ENCODE measurements at places on chromosomes 3 and 15. TPM values are rescaled to one million over a fixed set of nuclear protein-coding genes. Genes with fewer than 3 reads are reported as not detected.

GOLGA6L7 gene
- total RNA-seq: not detected

DNA sequence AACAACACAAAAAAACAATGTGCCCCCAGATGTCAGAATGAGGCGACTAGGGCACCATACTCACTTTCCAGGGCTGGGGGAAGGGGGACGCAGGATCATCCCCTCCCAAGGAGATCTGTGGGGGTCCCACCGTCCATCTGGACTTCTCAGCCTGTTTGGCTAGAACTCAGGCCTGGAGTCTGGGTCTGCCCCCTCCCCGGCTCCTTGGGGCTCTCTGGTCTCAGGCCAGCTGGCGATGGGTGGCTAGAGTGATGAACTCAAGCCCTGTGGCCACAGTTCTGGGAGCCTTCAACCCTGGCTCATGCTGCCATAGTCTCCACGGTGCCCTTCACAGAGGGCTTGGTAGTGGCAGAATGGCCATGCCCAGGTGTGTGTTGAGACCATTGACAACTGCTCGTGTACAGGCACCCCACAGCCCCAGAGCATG is 13.6 kb downstream of the ZBTB47 start:
- DNase-seq: no peak

GRCh38 chr3:171862993-171863521 is 19.9 kb downstream of the TMEM212 start:
- peak; percentile 64 for DNase-seq

GRCh38 chr3:9782770-9783169 is 9.5 kb downstream of the TADA3 start:
- no peak for DNase-seq

DNA sequence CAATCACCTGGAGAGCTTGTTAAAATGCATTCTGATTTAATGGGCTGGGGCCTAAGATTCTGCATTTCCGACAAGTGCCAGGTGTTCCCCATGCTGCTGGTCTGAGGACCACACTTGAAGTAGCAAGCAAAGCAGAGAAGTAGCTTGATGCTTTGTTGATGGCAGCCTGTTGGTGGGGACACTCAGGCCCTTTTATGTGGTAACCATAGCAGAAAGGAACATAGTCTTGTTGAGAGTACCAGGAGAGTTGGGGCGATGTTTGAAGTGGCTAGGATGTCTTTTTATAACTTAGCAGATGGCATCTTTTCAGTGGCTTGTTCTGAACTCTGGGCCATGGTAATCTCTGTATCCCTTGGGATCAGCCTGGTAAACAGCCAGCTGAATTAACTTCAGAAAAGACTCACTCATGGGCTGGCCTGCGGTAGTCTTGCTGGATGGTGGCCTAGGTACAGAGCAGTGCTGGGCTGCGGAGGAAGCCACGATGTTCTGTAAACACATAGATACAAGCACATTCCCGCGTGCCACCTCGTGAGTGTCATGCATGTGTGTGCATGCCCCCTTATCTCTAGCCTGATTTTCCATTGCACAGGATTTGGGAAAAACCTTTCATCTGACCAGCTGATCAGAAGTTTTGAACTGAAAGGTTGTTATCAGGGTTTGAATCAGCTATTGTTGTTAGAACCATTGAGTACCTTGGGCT is 292.4 kb upstream of the LRRFIP2 start:
- DNase-seq: no peak

All from fibroblast of the aortic adventitia (primary cell).